Small intestine (tissue), 16 donors: ENCODE measurements at places on chromosomes 4 and X. TPM values are rescaled to one million over a fixed set of nuclear protein-coding genes. Genes with fewer than 3 reads are reported as not detected.

CPLX1 gene
- 1.4 TPM for polyA plus RNA-seq

TMEM47 gene
- polyA plus RNA-seq: 7.7 TPM

POLN gene
- 0.89 TPM for polyA plus RNA-seq

GRPR gene
- not detected for polyA plus RNA-seq

TREX2 gene
- polyA plus RNA-seq: 0.47 TPM
